ENCODE measurements at places on chromosomes 5 and 9.

DNA sequence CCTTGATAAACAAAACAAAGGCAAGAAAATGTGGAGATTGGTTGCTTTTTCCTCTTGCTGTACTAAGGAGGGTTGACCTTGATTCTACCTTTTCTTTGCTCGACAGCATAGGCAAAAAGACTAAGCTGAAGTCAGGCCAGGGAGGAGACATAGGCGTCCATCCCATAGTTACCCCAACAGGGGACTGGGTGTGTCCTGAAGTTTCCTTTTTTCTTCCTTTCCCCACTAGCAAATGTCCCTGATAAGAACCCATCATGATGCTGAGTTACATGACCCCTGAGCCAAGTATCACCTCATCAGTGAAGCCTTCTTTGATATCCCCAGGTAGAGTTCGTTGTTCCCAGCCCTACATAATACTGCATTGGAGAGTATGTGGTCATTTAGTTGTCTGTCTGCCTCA, 9.9 kb upstream of the SHROOM1 start:
- DNase-seq, result no peak

DNA sequence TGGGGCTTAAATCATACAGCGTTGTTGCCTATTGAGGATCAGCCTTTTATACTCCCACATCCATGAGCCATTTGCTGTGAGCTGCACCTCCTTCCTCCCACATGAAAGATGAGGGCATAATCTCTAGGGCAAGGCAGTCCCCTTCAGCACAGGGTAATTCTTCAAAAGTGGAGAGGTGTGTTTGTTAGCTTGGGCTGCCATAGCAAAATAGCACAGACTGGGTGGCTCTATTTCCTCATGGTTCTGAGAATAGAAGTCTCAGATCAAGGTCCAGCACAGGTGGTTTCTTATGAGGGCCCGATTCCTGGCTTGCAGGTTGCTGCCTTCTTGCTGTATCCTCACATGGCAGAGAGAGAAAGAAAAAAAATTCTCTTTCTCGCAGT, 121.8 kb upstream of the SLC12A2 start:
- no peak for DNase-seq

DNA sequence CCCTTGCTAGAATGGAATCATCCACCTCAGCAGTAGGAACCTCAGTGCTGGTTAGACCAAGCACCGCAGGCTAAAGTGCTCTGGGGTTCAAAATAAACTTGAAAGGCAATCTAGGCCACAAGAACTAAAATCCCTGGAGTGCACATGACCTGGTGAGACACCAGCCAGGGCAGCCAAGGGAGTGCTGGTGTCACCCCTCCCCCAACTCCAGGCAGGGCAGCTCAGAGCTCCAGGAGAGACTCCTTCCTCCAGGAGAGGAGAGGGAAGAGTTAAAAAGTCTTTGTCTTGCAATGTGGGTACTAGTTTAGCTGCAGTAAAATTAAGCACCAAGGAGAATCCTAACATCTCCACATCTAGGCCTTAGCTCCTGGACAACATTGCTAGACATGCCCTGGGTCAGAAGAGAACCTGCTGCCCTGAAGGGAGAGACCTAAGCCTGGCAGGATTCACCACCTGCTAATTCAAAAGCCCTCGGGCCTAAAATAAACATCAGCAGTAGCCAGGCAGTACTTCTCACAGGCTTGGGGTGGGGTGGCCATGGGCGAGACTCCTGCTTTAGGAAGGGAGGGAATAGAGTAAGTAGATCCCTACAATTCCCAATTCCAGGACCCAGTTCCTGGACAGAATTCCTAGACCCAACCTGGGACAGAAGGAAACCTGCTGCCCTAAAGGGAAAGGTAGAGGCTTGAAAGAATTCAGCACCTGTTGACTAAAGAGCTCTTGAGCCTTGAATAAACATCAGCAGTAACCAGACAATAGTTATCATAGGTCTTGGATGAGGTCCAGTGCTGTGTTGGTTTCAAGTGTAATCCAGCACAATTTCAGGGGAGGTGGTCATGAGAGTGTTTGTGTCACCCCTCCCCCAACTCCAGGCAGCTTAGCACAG, 25.8 kb downstream of the UGT3A2 start:
- no peak for DNase-seq

DNA sequence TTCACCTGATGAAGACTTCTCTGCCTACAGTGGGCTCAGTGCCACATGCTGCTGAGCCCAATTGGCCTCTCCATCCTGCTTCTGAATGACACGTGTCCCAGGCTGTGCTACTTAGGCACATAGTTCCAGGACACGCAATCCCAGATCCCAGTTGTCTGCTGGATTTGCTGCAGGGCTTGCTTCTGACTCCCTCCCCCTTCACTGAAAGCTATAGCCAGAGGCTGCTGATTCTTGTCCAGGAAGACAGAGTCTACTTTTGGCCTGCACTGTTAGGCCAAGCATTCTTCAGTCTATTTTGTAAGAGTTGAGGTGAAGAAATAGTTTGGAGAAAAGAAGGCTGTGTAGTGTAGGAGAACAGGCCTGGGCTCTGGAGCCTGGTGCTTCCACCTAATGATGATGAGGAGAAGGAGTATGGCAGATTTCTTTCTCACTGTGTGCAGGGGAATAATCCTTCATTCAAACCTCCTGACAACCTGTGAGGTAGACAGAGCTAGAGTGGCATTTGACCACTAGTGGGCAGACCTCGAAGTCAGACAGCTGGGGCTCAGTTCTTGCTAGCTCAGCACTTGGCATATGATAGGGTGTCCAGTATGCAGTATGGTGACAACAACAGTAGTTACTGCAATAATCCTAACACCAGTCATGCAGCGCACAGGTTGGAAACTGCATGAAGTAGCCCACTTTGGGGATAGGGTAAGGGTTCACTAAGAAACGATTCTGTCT, 19.5 kb upstream of the ASPN start:
- no peak for DNase-seq

- no peak for DNase-seq
Measured at GRCh38 chr5:126536874-126537273, 58.1 kb downstream of the ALDH7A1 start.

GRCh38 chr5:29321591-29321990, 1871.9 kb upstream of the CDH6 start:
- DNase-seq, result no peak

GRCh38 chr5:61435368-61435767, 103.3 kb downstream of the ZSWIM6 start:
- DNase-seq, result no peak

GRCh38 chr5:117794847-117795246, 1193.5 kb downstream of the DTWD2 start:
- DNase-seq, result no peak

DNA sequence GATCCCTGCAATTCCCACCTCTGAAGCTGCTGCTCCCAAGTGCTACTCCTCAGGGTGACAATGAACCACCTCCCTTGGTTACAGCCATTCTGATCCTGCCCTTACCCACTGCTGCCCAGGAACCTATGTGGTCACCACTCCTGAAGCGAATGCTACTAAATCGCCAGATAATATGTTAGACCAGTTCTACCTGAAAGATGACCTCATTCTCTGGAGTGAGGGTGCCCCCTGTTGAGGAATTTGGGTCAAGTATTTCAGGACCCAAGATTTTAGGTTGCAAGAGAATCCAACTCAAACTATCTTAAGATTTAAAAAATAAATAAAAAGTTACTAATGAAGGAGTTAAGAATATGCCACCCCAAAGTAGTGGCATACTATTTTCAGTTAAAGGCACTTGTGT, 5.8 kb upstream of the SNAPC3 start:
- DNase-seq, result peak; percentile 28

GRCh38 chr9:81308404-81308803, 380.9 kb downstream of the TLE1 start:
- DNase-seq, result no peak

DNA sequence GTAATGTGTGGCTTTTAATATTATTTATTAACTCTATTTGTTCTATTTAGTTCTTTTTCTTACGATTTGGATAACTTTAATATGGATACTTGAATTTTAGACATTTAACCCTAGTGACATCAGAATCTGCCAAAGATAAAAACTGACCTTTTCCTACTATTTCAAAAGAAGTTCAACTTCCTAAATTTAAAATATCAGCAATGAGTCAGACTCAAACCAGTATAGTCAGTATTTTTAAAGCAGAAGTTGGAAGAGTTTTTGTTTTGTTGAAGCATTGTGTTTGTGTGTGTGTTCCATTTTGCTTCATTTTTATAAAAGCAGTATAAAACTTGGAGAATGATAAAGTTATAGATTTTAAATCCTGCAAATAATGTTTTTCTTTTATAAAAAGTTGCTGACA, 251.8 kb upstream of the RASA1 start:
- DNase-seq, result no peak

- DNase-seq, result no peak
Measured at GRCh38 chr9:136786451-136786850, 4.7 kb upstream of the TMEM141 start.

GRCh38 chr9:132164604-132165362, 2.9 kb downstream of the NTNG2 start:
- DNase-seq, result peak; percentile 28

- DNase-seq, result no peak
Measured at GRCh38 chr5:13830536-13830935, 114.0 kb downstream of the DNAH5 start.

- no peak for DNase-seq
Measured at GRCh38 chr9:122468735-122469134, 9.0 kb downstream of the OR1J1 start.

- no peak for DNase-seq
Measured at GRCh38 chr9:128833696-128834095, 4.1 kb upstream of the SPOUT1 start.

- DNase-seq, result no peak
Measured at GRCh38 chr9:95406121-95406520, 88.6 kb upstream of the FANCC start.

DNA sequence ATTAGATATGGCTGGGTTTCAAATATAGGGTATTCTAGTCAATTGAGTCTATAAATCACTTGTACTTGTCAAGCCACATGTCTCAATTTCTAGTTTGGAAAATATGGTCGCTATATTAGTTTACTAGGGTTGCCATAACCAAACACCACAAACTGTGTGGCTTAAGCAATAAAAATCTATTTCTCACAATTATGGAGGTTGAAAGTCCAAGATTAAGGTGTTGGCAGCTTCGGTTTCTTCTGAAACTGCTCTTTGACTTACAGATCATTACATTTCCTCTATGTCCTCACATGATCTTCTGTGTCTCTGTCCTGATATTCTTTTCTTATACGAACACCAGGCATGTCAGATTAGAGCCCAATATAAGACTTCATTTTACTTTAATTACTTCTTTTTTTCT, 55.8 kb upstream of the BASP1 start:
- no peak for DNase-seq

DNA sequence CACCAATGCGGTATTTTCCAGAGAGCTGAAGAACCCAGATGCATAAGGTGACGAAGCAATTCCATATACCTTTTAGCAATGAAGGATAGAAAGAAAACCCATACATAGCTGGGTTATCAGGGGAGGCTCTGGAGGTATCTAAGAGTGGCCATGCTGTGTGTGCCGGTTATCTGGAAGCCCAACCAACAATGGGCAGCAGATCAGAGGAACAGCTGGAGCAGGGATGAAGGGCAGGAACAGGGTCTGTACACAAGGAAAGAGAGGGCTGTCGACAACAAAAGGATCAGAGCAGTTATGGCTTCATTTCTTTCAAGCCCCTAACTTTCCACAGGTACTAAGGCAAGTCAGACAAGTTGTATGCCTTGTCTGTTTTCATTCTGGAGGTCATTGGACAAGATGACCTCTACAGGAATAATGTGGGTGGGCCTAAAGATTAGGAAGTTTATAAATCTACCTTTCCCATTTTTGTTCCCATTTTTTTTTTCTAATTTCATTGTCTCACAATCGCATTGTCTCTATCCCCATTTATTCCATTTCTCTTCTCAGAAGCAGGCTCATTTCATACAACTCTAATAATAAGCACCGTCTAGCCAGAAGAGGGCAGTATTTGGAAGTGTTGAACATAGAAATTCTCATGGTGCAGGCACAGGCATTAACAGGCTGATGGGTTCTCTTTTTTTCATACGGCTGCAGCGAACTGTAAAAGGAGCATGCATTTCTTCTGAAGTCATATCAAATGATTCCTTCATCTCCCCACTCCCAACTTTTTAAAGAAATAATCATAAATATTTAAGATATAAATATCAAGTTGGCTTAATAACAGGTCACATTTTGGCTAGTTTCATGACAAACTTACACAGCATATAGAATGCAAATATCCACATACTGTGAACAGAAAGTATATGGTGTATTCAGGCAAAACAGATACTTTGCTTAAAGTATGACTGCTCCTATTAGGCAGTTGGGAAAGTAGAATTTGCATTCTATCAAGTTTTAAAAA, 63.5 kb downstream of the ZNF474 start:
- peak; percentile 29 for DNase-seq

- DNase-seq, result no peak
Measured at GRCh38 chr5:135218790-135219568, 180.1 kb downstream of the MACROH2A1 start.

DNA sequence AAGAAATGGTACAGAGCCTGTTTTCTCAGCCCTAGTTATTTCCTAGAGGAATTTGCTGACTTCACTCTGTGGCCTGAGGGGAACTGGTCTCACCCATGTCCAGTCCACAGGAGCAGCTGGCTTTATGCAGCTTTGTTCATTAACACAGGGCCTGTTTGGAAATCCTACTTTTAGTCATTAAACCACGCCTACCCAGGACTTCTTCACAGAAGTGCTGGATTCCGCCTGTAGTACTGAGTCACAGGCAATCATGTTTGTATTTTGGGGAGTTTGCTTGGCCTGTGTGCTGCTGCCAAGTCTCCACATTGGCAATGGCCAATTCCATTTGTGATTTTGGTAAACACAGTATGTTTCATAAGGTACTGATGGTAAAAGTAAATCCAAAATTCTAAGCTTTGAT, 52.8 kb downstream of the CTNND2 start:
- no peak for DNase-seq

DNA sequence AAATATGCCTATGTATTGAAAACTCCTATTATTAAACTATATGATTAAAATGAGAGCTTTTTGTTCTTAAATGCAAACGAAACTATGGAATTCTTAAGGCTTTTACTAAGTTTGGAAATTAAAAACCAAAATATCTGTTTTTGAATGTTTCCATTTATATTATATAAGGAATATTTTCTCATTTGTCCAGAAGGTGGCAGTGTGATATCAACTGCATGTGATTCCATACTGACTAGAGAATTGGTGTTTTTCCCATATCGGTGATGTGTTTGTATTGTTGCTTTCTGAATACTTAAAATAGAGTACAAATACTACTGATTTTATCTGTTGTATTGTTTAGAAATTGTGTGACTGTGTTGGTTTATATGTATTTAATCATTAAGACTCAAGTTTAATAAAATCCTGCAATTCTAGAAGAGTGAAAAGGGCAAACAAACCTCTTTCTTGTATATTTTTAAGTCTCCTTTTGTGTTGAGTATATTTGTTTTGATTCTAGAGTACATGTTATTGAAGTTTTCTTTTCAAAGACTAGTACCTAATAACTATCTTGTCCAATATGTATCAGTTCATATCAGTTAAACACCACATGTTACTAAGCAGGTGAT, 320.8 kb downstream of the CCDC171 start:
- peak; percentile 6 for DNase-seq

GRCh38 chr5:55645304-55645703, 66.8 kb downstream of the SLC38A9 start:
- no peak for DNase-seq

DNA sequence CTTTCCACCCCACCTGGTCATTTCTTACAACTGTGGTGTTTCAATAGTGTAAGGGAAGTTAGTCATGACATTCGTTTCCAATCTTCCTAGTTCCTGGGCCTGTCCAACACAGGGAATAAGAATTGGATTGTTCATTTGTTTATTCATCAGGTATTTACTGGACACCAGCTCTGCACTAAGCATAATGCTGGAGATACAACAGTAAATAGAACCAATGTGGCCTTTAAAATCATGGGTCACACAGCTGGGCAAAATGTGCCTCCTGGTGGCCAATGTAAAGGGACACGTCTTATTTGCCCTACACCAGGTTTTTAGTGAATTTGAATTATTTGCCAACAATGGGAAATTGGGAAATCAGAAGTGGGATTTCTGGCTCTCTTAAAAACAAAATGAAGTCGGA, 10.4 kb downstream of the ABLIM3 start:
- no peak for DNase-seq
